Activated naive CD4-positive, alpha-beta T cell treated with anti-CD3 and anti-CD28 coated beads, Interleukin-2, amount 50 U/mL, for 72 hours (primary cell): ENCODE measurements at places on chromosomes 1 and 21.

DNA sequence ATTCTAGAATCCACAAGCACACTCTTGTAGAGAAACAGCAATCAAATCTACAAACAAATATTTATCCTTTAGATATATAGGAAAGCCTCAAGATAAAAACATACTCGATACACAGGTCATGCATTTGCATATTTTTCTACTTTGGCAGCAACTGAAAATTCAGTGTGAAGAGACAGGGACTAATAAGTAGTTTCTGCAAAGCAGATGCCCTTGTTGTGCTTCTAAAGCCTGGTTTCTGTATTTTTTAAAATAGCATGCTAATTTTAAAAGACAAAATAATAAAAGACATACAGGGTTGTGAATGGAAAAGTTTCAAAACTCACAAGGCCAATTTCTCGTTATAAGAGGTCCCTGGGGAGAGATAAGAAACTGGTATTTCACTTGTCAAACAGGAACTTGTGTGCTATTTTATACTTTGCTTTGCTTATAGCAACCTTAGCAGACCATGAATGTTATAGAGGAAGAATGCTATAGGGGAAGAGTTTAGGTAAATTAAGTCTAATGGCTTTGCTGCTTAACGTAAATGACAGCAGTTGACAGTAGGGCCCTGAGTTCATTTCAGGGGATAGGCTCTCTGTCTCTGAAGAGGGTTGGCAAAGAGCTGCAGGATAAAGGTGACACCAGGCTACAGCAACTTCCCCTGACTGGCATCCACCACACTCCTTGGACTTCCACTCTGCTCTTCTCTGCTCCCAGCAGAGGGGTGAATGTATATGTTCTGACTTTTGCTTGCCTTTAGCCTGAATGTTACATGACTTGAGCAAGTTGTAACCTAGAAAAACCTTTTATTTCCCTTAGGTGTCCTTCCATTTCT, 9.4 kb upstream of the RGS13 start:
- DNase-seq: no peak

GRCh38 chr1:3152143-3152542, 83.1 kb downstream of the PRDM16 start:
- no peak for DNase-seq

- no peak for DNase-seq
These were observed 15.8 kb upstream of the DIP2A start for GRCh38 chr21:46442938-46443337.

DNA sequence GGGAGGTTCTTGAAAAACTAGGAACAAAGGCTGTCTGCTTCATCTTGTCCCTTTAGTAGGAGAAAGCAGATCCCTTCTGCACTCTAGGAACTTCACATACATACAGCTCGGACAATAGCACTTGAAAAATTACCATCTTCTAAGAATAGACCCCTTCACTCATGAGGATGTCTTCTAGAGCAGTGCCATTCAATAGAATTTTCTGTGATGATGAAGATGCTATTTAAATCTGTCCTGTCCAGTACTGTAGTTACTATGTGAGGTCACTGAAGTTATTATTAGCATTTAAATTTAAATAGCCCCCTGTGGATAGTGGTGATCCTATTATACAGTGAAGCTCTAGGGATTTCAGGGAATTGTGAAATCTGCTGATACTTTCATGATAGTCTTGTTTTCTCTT, 46.4 kb upstream of the RAB3GAP2 start:
- no peak for DNase-seq

DNA sequence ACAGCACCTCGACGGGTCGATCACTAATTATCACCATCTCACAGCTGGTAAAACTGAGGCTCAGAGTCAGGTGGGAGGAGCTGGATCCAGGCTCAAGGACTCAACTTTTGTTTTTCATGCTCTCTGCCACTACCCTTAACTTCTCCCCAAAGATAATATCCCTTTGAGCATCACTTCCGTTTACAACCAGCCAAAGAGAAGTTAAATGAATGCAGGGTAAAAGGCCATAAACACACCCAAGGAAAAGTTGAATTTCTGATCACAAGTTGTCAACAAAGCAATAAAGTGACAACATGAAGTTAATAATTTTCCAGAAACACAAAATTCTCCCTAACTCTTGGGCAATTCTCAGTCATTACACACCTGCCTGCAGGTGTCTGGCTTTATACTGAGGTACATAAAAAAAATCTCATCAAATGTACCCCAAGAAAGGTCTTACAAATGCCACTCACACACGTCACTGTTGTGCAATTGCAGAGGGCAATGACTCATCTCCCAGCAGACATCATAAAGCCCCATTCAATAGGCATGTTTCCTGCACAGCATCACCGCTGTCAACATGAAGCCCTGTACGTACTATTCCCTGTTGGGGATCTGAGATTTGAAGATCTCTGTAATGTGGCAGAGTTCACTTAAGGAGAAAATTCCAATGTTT, 3.4 kb downstream of the OR2T11 start:
- no peak for DNase-seq

DNA sequence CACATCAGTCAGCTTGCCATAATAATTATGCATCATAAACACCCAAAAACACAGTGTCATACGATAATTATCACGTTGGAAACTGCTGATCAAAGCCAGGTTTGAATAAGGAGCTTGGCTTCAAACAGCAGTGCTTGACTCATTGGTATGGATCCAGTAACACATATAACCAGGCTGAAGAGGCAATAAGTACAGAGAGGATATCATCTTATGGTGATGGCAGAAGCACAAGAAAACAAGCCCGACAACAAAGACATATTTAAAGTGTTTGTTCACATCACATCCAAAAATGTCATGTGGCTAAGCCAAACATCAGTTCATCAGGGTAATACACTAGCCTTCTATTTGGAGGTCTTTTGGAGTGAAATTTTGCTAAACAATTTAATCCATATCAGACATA, 389.7 kb downstream of the NCAM2 start:
- DNase-seq: no peak

DNA sequence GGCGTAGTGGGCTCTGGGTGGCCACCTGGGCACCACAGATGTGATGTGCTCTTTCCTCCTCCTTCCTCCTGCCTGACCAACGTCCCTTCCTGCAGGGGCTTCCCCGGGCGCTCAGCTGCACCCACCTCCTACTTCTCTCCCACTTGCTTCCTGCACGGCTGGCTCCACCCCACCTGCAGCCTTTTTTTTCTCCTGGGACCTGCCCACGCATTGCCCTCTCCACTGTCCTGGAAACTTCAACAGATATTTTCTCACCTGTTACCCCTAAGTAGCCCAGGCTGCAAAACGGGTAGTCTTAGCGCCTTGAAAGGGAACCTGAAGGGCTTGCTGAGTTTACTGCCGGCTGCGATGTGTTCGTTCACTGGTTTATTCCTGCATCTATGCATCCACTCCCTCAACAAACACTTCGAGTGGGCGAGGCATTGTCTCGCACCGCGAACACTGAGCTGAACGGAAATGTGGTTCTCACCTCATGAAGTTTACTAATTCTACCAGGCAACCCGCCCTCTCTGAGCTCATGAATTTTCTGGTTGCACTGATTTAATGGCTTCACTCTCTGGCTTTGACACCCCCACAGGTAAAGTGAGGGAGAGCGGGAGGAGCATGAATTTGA, 23.6 kb downstream of the ZBTB18 start:
- peak; percentile 32 for DNase-seq

DNA sequence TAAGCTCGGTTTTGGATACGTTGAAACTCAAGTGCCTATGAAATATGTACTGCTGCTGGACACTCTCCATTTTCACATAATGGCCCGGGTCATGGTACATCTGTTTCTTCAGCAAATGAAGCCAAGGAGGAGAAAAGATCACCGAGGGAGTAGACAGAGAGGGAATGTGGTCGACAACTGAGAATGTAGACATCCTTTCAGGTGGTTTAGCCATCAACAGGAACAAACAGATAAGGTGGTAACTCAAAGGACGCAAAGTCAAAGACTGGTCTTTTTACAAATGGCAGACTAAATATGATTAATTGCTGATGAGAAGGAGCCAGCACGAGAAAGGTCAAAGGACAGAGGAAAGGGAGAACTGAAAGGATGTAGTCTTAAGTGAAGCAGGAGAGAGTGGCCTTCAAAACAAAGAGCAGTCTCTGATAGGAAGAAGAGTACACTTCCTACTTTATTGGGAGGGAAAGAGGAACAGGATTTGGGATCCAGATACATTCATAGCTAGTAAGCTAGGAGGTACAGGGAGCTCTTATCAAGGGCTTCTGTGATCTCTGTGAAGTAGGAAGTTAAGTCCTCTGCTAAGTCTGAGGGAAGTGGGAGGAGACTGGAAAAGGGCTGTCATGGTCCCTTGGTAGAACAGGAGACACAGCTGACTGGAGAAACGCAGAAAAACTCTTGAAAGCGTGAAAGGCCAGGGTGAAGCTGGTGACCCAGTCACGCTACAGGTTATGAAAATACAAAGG, 28.3 kb downstream of the NUP133 start:
- no peak for DNase-seq

DNA sequence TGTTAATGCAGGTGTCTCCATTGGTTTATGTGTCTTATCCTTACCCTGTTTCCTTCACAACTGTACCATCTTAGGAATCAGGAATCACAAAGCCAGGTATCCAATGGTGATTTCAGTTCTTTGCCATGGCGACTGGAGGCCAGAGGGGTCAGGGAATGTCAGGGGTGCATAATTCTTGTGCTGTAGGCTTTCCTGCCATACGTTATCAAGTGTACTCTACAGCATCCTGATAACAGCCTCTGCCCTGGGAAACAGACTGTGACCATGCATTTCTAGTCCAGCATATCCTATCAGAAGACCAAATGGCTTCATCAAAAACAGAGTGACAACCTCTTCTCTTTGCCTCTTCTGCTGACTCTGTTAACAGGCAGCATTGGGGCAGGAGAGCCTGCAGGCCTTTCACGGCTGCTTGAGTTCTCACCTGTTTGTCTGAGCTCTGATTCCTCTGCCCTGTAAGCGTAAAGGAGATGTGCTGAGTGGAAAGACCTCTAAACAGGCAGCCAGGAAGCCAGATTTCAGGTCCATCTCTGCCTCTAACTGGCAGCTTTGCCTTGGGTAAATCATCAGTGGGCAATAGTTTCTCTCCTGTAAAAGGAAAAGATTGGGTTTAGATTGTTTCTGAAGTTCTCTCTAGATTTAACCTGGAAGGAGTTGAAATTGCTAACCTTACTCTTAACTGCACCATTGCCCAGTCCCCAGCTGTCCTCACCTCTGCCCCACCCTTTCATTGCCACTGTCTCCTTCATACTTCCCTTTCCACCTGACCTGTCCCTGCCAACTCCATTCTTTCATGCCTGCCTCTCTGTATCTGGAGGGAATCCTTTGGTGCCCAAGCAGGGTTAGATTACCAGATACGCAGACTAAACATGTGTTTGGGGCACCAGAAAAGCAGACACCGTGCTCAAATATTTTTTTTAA, 80.2 kb downstream of the LRRC8D start:
- no peak for DNase-seq

DNA sequence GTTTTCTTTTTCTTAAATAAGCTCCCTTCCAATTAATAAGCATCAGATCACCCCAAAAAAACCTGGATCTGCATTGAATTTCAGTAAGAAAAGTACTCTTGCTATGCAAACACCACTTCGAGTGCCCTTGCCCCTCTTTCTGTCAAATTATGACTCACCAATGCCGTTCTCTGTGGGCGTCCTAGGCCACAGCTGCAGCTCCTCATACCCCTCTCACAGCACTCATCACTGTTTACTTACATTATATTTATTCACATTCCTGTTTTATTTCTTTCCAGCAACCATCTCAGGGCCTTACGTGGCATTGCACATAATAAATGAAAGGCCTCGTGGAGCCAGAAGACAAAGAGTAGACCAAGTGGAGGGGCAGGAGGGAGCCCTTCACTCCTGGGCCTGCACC, 99.1 kb upstream of the CTTNBP2NL start:
- DNase-seq: no peak

DNA sequence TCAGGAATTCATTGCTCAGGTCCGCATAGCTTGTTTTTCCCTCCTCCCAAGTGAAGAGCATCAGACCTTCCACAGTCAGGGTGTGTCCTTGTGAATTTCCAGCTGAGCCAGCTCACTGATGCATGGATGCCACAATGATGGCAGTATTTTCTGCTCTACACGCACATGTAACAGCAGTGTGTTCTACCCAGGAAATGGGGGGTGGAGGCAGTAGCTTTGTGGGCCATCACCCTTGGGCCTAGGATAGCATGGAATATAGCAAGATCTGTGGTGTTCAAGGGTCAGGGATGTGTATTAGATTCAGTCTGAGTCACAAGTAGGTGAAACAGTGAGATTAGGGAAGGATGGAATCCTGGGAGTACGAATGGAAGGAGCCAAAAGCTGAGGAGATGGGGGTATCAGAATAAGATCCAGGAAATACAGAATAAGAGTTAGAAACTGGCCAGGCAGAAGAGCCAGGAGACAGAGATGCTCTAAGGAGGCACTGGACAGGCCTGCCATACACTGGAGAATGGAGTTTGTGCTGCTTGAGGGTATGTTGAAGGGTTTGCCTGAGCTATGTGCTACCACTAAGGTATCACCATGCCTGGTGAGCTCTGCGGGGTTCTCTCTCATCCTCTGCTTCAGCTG, 90.6 kb upstream of the CNIH3 start:
- DNase-seq: no peak

- DNase-seq: no peak
These were observed 282.5 kb upstream of the PLXNA2 start for GRCh38 chr1:208526613-208527125.

DNA sequence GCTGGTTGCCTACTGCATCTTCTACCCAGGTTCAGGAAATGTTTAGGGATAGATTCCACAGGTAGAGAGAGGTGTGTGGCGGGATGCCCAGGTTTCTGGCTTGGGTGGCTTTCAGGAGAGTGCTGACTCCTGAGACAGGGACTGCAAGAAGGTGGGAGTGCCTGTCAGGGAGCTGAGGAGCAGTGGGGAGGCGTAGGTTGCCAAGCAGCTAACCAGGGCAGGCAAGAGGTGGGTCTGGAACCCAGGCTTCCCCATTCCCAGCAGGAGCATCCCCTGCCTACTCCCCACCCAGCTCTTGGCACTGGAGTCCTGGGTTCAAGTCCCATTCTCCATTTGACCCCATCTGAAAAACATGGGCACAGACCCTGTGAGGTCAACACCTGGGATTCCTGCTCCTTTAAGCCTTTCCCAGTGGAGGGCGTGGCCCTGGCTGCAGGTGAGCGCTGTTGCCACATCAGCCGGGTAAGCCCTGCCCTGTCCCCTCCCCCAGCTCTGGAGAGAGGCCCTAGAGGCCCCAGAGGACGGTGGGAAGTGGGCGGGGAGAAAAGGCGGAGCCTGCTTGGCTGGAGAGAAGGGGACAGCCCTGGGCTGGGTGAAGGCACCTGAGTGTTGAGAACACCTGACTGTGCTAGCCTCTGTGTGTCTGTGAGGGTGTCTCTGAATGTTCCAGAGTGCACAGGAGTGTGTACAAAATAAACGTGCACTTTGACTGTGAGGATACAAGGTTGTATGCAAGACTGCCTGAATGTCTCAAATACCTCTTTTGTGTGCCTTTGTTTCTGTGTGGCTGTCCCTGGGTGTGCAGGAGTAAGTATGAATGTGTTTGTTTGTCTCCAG, 14.0 kb upstream of the SYNC start:
- no peak for DNase-seq

- no peak for DNase-seq
These were observed 633.7 kb downstream of the USP25 start for GRCh38 chr21:16363518-16363917.
